ENCODE measurements at places on chromosomes 3 and 15. TPM values are rescaled to one million over a fixed set of nuclear protein-coding genes. Genes with fewer than 3 reads are reported as not detected.

- DNase-seq, result peak; percentile 47
Observed at GRCh38 chr3:48708481-48708889, 8.5 kb downstream of the IP6K2 start.

Gene RTP4
- total RNA-seq, result not detected

DNA sequence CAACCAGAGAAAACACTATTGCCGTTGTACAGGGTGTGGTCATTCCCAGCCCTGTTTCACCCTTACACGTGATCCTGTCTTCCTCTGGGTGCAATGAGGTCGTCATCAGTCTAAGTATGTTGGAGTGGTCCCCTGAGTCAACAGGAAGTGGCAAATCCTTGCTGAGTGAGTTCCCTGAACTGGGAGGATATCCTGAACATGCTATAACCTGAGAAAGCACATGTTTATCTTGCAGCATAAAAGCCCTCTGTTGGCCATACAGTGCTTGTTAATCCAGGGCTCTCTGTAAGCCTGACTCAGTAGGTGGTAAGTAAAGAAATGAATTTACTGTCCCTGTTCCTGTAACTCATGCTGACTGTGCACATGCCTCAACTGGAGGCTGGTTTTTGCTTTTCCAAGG is 477.8 kb upstream of the RGMA start:
- no peak for DNase-seq

GRCh38 chr3:9768141-9768775 is 1.5 kb downstream of the CAMK1 start:
- no peak for DNase-seq

Gene CD276
- 47.1 TPM for total RNA-seq

GRCh38 chr15:53378096-53378800 is 381.2 kb downstream of the WDR72 start:
- no peak for DNase-seq

GRCh38 chr3:58049143-58049785 is 41.0 kb downstream of the FLNB start:
- peak; percentile 92 for DNase-seq

DNA sequence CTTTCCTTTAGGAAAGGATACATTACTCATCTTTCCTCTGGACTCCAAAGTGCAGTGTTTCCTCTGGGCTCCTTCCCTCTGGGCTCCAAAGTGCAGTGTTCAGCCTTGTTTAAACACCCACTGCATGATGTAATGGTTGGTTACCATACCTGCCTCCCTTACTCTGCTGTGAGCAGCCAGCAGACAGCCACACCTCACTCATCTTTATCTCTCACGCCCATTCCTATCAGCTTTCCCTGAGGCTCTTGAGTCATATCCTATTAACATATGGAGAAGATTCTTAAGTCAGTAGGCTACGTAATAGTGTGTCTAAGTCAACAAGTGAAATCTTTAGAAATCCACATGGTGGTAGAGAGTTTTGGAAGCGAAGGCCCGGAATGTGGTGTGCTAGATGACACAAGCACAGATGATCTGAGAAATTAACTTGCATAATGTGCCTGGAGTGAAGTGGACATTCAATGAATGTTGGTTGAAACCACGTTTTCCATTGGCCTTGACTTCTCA is 97.2 kb upstream of the CTNNB1 start:
- DNase-seq, result no peak

DNA sequence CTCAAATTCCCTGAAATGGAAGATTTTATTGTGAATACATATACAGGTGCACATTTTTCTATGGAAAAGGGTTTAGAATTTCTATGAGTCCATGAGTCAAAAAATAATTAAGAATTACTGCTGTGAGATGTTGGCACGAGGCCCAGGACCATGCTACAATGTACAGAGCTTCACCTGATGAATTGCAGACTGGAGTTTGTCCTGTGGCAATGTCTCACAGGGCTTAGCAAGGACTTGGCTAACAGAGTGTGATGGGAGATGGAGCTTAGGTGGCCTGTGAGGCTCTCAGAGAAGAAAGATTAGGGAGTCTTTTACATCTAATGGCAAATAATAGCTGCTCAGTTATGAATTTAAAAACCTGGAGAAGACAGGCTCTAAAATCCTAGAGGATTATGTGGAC is 219.5 kb upstream of the CBLB start:
- no peak for DNase-seq

Gene STRC
- not detected for total RNA-seq

Gene SNX22
- not detected for total RNA-seq

DNA sequence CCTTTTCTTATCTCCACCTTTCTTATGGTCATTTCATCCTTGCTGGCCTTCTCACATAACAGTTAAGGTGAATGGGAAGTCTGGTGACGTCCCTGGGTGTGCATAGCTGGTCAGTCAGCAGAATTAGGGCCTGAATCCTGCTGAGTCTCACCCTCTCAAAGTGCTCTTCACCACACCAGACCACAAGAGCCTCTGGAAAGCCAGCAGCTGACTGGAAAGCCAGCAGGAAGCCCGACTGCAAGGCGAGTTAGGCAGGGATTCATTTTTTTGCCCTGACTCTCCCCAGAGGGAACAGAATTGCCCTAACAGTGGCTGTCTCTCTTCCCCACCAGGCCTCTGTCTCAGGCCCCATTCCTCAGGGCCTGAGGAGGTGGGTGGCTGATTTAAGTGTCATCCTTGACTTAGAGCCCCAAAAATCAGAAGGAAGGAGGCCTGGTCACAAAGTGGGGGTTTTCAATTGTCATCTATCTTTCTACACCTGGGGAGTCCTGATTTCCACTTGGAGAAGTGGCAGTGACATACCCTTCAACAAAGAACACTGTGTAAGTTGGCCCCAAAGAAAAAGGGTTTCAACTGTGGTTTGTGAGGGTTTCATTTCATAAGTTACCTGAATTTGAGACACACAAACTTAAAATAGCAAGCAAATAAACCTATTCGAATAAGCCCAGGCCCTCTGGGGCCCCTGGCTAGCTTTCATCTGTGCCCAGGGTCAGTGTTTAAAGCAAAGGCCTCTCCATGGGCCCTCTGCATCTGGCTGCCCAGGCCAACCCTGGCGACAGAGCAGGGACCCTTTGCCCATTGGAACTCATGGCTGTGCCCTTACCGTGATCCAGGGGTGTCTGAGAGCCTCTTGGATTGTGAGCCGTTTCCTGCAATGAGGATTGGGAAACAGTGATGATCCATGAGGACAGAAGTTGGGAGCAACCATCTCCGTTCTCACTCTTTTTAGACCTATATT is 90.5 kb upstream of the HERC1 start:
- DNase-seq, result peak; percentile 40

Gene GOLGA8G
- under 0.01 TPM for total RNA-seq

Gene SRGAP3
- total RNA-seq, result 0.86 TPM

GRCh38 chr3:44981751-44982150 is 5.7 kb downstream of the EXOSC7 start:
- DNase-seq, result no peak

- DNase-seq, result peak; percentile 100
Observed at GRCh38 chr15:71752604-71753289, 57.6 kb upstream of the NR2E3 start.

DNA sequence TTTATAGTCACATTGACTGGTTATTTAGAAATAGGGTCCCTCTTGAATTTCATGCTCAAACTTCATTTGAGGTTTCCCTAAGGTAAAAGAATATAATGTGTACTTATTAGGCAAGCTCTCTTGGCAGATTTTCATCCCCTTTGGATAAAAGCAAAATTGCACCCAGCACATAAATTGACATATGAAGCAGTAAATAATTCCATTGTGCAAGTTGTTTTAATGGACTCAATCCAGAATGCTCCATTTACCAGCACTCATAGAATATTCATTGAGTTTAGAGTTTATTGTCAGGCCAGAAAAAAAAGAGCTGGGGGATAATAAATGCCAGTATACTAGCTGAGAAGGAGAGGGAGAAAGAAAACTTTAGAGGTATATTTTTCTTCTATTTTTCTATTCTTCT is 136.8 kb downstream of the TPRG1 start:
- DNase-seq, result no peak

Gene EFCC1
- not detected for total RNA-seq

DNA sequence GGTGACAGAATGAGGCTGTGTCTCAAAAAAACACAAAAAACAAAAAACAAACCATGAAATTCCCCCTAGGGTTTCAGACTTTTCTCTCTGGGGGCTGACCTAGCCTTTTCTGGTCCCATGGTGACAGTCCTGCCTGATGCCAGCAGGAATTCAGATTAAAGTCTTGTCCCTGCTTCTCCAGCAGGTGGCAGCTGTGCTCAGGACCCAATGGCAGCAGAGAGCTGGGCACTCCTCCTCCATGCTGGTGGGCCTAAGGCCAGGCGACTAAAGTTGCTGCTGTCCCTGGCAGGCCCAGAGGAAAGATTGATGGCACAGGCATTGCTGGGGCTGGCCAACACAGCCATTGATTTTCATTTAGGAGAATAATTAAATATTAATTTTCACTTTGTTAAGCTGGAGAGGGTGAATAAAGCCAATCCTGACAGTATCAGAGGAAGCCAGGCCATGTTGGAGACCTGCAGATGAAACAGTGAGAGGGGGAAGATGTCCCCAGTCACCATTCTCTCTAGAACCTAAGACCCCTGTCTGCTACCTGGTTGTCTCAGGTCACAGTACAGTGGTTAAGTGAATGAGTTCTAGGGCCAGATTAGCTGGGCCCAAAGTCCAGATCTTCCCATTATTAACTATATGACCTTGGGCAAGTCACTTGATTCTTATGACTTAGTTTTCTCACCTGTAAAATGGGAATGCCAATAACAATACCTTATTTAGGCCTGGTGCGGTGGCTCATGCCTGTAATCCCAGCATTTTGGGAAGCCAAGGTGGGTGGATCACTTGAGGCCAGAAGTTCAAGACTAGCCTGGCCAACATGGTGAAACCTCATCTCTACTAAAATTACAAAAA is 7.1 kb downstream of the CELF6 start:
- peak; percentile 65 for DNase-seq

DNA sequence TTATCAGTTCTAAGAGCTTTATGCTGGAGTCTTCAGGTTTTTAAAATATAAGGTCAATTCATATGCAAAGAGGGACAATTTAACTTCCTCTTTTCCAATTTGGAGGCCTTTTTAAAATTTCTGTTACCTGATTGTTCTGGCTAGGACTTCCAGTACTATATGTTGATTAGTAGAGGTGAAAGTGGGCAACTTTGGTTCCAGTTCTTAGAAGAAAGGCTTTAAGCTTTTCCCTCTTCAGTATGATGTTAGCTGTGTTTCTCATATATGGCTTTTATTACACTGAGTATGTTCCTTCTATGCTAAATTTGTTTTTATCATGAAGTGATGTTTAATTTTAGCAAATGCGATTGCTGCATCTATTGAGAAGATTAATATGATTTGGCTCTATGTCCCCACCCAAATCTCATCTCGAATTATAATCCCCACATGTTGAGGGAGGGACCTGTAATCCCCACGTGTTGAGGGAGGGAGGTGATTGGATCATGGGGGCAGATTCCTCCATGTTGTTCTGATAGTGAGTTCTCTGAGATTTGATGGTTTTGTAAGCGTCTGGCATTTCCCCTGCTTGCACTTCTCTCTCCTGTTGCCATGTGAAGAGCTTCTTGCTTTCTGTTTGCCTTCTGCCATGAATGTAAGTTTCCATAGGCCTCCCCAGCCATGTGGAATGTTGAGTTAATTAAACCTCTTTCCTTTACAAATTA is 33.8 kb downstream of the FAIM start:
- DNase-seq, result no peak

- no peak for DNase-seq
Observed at GRCh38 chr3:45497963-45498362, 96.6 kb upstream of the LIMD1 start.

- DNase-seq, result no peak
Observed at GRCh38 chr15:95295896-95296625, 1034.4 kb upstream of the NR2F2 start.

DNA sequence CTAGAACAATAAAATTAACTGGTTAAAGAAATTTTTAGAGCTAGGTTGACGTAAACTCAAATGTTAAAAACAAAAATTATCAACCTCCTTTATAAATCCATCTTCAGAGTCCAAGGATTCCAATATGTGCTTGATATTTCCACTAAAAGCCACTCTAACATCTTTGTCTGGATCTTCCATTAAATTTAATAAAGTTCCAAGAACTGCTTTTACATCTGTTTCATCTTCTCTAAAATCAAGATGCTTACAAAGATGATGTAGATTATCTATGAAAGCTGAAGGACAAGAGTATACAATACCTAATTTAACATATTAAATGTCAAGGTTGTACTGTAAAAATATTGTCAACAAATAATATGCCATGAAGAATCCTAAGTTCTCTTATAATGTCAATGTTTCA is 24.8 kb downstream of the ATR start:
- no peak for DNase-seq

DNA sequence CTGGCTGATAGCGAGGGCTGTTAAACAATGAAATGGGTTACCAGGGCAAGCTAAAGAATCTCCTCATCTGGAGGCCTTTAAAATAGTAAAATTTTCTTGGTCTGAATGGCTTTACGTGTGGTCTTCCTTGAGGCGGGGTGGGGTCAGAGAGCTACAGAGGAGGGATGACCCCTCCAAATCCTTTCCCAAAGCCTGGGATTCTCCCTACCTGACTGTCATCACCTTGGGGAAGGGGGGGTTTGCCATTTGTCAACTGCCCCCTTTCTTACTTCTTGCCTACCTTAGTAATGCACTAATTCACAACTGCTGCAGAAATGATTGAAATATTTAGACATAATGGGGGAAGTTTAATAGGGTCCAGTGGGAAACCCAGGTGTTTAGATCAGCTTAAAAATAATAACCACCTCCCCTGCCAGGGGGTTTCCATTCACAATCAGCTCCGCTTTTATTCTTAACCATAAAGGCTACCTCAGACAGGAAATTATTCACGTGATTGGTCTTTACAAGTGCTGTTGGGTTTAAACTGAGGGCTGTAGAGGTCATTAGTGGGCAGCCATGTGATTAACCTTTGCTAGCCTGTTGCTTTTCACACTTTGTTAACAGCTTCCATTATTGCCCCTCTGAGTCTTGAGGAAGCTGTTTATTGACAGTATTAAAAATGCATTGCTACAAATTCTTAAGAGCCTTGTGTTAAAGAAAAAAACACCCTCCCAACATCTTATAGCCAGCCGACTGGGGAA is 276.5 kb upstream of the ATP11B start:
- no peak for DNase-seq

DNA sequence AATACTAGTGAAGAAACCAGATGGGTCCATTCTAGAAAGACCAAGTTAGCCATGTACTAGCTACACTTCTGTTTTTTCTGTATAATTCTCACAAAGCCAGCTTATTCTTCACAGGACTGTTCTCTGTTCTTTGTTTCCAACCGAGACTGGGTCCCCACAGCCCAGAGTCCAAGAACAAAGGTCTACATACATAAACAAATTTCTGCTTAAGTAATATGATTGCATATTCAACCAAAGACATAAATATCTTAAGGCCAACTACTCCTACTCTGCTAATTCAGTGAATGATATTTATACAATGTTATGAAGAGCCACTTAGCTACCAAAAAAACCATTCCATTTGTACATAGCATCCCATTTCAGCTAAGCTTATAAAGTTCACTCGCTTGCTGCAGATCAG is 299.8 kb upstream of the CCDC54 start:
- no peak for DNase-seq

DNA sequence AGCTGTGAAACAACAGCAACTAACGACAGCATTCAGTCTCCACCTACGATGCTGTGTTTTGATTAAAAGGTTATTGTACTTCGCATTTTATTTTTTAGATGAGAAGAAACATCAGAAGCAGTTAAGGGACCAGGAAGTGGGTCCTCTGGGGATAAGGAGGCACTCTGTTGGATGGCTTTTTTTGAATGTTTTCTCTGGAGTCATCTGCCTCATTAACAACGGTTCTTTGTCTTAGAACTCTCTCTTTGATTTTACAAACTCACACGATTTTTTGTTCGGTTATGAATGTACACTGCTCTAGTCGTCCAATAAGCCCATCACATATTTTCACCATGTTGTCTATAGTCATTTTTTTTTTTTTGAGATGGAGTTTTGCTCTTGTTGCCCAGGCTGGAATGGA is 36.0 kb upstream of the ARPIN start:
- DNase-seq, result no peak

All from LHCN-M2 (cell line).